ENCODE measurements at places on chromosomes 5 and 9.

- DNase-seq, result no peak
Measured at GRCh38 chr9:106697750-106698502, 165.0 kb upstream of the ZNF462 start.

DNA sequence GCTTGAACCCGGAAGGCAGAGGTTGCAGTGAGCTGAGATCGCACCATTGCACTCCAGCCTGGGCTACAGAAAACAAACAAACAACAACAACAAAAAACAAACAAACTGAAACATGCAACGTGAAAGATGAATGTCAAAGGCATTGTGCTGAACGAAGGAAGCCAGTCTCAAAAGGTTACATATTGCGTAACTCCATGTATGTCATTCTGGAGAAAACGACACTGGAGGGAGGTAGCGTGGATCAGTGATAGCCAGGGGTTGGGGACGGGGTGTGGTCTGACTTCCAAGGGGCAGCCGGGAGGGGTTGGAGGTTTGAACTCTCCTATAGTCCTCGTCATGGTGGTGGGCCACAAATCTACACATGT is 12.1 kb upstream of the WDR5 start:
- no peak for DNase-seq

DNA sequence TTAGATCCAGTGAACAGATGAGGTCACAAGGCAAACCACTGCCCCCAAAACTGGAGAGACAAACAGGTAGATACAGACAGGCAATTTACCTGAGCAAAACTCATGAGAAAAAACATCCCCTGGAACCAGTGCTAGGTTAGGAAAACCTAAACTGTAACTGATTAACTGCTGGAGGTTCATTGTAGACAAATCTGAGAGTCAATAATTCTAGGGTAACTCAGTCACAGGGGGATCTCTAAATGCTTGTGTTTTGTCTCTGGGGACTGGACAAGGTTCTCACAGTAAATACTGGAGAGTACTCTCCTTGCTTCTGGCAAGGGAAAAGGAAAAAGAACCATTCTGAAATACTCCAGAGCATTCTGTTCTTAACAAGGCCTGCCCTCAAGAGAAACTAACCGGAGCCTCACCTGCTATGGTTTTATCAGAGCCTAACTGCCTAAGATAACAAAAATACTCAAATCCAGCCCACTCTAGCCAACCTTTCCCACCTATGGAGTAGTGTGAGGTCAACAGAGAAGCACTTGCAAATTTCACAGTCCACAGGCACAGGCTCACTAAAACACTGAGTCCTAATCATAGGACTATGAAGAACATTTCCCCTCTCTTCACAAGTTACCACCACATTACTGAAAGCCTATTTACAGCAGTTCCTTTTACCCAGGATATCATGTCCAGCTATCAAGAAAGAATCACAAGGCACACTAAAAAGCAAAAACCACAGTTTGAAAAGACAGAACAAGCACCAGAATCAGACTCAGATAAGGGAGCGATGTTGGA is 139.9 kb upstream of the ACOT12 start:
- no peak for DNase-seq

DNA sequence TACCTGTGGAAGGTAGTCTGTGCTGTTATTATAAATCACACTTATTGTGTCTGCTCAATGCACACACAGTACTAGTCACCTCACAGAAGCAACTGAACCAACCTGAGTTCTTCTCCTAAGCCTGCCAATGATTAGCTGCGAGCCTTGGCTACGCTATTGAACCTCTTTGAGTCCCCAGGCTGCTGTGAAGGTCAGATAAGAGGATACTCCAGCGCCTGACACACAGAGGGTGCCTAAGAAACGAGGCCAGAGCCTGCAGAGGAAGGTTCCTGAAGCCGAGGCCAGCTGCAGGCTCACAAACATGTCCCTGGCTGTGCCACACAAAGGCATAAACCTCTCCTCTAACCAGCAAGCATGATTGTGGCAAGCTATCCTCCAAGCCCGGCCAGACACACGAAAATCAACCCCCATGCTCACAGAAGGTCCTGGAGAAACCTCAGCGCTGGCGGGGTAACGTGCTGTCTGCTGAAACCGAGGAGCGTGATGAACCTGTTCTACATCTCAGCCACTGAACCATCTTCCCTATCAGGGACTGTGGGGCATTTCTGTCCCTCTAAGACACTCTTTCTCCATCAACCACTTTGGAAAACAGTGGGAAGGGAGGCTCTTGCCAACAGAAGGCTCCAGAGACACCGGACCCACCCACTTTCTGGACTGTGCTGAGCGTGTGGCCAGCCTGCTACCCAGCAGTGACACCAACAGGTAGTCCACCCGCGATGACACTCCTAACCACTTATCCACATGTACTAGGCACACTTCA is 53.2 kb upstream of the SLC25A51 start:
- DNase-seq, result no peak

- no peak for DNase-seq
Measured at GRCh38 chr5:123007754-123008153, 28.8 kb downstream of the PPIC start.

DNA sequence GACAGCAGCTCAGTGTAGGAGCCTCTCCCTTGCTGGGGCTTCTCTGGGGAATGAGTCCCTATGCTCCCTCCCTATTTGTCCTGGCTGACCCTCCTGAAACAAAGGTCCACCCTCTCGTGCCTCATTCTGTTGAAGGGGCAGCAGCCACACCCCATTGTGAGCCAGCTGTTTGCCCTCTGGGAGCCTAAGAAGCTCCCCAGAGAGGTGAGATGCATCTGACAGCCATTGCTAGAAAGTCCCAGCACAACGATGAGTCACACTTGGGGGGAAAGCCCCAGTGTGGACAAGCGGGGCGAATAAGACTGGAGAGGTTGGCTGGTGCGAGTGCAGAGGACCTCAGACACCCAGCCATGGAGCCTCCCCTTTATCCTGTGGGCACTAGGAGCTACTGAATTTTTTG is 101.4 kb downstream of the PPARGC1B start:
- DNase-seq, result no peak

All from H1 (cell line).